ENCODE measurements at places on chromosomes 2 and 18.
A peak's percentile ranks its signal among the peaks of the same experiment; 100 is the strongest.

- no peak for DNase-seq
Measured at GRCh38 chr2:84782717-84783442, 98.0 kb downstream of the TRABD2A start.

DNA sequence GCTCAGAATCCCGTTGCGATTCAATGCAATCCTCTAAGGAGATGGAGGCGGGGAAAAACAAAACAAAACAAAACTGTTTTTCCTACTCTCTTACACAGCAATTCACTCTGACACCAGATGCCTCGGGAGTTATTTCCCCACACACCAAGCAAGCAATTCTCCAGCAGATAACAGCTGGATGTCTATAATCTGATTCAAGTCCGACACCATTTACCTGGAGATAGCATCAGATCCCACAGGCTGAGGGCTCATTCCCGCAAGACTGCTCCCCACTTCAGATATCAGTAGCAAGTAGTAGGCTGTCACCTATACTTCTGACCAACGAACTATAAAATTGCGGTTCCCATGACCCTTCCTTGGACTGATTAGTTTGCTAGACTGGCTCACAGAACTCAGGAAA, 58.7 kb downstream of the DTNB start:
- no peak for DNase-seq

DNA sequence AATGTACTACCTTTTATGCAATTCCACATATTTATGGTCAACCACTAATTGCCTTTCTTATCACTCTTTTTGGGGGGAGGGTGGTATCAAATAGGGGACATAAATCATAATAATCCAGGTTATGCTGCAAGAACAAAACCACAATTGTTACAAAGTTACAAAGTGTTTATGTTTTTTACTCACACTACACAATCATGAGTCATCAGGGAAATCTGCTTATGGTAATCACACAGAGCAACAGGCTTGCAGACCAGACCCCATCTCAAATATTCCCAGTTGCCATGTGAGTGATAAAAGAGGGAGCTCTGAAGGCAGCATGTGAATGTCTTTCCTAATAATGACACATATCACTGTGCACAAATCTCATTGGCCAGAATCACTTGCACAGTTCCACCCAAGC, 304.7 kb upstream of the TMEFF2 start:
- DNase-seq: no peak

- DNase-seq: peak; percentile 38
Measured at GRCh38 chr2:151637271-151637781, 97.0 kb downstream of the NEB start.

GRCh38 chr2:237096911-237097310, 11.2 kb downstream of the COPS8 start:
- DNase-seq: no peak

GRCh38 chr2:189555232-189555631, 25.4 kb downstream of the SLC40A1 start:
- no peak for DNase-seq

DNA sequence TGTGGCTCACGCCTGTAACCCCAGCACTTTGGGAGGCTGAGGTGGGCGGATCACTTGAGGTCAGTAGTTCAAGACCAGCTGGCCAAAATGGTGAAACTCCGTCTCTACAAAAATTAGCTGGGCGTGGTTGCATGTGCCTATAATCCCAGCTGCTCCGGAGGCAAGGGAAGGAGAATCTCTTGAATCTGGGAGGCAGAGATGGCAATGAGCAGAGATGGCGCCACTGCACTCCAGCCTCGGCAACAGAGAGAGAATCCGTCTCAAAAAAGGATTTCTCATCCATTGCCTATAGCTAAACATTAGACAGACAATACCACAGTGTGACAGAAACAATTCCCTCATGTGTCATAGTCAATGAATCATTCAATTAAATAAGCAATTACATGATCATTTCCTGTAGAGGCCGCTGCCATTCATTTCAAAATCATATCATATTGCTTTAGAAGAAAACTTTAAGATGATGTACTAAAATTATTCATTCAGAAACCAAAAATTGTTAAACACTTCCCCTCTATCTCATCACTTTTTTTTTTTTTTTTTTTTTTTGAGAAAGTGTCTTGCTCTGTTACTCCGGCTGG, 69.5 kb upstream of the TGIF1 start:
- DNase-seq: no peak

GRCh38 chr2:224598678-224599077, 13.5 kb upstream of the CUL3 start:
- no peak for DNase-seq

DNA sequence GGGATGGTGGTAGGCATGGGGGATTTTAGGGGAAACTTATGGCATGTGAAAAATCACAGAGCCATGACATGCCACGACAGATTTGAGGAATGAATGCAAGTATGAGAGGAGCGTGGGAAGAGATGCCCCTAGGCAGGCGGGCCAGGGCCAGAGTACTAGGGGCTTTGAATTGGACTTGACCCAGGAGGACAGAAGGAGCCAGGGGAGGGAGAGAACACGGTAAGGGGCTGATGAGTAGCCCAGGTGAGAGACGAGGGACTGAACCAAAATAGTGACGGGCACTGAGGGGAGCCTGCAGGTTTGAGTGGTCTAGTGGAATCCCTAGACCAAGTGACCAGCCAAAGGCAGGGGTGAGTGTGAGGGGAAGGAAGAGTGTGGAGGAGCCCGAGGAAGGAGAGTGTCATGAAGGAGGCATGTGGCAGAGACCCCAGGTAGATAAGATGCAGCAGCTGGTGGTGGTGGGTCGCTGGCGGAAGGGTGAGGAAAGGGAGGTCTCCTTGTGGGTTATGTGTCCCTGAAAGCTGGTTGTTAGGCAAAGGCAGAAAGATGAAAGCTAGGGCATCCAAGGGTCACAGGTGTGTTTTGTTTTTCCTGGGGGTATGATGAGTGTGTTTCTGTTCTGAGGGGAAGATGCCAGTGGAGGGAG, 48.7 kb downstream of the ZBTB7C start:
- DNase-seq: no peak

- no peak for DNase-seq
Measured at GRCh38 chr2:214310319-214310718, 100.5 kb upstream of the VWC2L start.

- no peak for DNase-seq
Measured at GRCh38 chr2:33426666-33427231, 49.7 kb upstream of the RASGRP3 start.

- no peak for DNase-seq
Measured at GRCh38 chr18:79680100-79680879, 687 bp downstream of the CTDP1 start.

DNA sequence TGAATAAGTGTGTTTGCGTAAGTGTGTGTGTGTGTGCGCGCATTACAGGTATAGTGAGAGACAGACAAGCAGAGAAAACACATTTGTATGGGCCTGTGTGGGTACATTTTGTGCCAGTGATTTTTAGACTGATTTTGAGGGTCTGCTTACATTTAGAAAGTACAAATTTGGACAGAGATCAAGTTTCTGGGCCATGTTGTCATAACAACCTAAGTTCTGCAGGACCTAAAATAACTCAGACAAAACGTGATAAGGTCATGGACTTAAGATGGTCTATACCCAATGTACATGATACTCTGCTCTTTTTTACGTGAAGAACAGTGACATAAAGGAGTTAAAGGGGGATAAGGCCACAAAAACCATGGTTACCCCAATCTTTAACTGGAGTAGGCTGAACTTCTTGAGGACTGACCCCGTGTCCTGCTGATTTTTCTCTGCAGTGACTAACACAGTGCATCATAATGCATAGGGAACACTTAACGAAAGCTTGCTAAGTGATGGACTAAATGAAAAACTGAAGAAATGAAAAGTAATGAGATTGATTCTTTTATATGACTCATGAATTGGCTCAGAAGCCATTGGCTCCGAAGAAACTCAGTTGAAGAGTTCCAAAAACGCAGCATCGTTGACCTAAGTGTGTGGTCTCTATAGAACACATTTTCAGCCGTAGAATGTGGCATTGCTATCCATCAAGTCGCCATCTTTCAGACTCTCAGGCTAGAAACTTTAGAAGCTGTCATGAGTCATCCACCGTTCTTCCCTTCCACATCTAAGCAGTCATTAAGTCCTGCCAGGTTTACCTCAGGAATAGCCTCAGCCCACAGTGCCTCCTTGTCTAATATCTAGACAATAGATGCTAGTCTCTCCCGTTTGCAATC, 61.6 kb upstream of the NCOA1 start:
- no peak for DNase-seq

DNA sequence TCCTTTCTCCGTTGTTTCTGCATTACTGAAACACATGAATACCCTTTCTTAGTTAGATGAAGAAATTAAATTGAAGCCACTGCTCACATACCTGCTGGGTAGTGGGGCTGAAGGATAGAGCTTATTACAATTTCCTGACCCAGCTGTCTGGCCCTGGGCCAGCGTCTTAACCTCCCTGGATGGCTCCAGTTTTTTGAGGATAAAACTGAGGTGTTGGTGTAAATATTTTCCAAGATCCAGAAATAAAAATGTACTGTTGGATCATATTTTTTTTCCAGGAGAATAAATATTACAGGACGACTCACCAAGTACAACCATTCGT, 3.5 kb downstream of the RNF144A start:
- no peak for DNase-seq

DNA sequence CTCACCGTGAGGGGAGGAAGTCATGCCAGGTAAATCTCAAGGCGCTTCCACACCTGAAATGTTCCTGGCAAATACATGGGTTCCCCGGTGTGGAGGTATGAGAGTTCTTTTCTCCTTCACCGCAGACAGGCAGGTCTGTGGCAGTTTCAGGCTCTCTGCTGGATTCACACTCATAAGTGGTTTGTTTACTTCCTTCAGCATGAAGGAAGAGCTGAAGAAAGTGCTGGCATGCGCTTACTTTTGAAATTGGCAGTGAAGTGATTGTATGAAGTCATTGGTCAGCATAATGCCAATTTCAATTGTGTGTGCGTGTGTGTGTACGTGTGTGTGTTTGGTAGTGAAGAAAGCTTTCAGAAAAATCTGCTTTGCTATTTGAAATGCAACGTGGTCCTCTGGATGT, 43.4 kb downstream of the RNF144A start:
- no peak for DNase-seq

- no peak for DNase-seq
Measured at GRCh38 chr2:7523481-7524120, 606.4 kb downstream of the RNF144A start.

DNA sequence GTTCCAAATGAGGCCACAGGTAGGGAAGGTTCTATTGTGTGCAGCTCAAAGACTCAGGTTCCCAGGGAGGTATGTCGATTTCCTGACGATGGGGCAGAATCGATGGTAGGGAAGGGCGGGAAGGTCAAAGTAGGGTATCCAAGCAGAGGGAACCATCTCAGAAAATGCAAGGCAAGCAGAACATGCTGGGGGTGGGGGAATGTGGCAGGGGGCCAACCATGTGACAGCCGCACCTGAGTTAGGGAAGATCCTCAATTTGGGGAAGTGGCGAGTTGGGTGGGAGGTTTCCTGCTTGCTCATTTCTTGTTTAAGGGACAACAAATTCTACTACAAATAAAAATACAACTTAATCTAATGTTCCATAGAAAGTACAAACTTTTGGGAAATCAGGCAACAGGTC, 21.7 kb upstream of the GRP start:
- no peak for DNase-seq

DNA sequence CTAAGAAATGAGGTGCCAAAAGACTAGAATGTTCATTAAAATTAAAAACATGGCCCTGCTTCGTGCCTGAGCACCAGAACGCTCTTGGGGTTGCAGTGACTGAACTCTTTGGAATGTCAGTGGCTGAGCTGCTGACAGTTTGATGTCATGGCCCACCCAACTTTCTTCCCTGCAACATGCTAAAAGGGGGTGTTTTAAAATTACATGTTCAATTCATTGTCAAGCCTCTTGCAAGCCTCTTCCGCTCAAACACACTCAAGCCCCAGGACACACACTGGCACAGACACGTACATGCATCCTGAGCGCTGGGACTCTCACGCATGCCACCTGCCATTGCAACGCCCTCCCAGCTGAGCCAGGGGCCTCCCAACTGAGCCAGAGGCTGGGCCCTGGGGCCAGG, 12.6 kb downstream of the RUFY4 start:
- DNase-seq: no peak

DNA sequence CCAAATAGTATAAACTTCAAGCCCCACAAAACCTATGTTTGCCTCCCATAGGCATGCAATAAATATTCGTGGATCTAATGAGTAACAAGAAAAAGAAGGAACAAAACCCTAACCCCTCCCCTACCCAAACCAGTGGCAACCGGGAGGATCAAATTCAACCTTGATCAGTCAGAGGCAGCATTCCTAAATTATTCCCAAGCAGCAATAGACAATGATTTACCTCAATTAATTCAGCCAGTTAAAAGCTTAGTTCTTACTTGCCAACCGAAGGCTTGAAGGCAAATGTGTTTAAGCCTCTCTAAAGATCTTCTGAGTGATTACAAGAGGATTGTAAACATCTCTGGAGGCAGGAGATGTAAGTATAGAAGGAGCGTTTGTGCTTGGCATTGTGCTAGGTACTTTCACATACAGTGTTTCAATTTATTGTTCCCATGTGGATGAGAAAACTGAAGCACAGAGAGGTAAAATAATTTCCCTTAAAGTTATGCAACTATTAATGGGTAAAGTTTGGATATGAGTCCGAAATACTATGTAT, 197.7 kb downstream of the MTX2 start:
- no peak for DNase-seq

GRCh38 chr2:39435234-39435633, 1.9 kb downstream of the MAP4K3 start:
- no peak for DNase-seq
